ENCODE measurements at places on chromosomes 2 and 18. TPM values are rescaled to one million over a fixed set of nuclear protein-coding genes. Genes with fewer than 3 reads are reported as not detected.

The WNT10A gene
- 0.15 TPM for total RNA-seq

The ALK gene
- total RNA-seq, result 0.14 TPM

The CPLX4 gene
- not detected for total RNA-seq

The CNGA3 gene
- 0.09 TPM for total RNA-seq

The C1QL2 gene
- total RNA-seq, result not detected

The EIF2AK3 gene
- total RNA-seq, result 26.2 TPM
